Hypothalamus (tissue), 51 donors: ENCODE measurements at places on chromosomes 6 and 20.

DNA sequence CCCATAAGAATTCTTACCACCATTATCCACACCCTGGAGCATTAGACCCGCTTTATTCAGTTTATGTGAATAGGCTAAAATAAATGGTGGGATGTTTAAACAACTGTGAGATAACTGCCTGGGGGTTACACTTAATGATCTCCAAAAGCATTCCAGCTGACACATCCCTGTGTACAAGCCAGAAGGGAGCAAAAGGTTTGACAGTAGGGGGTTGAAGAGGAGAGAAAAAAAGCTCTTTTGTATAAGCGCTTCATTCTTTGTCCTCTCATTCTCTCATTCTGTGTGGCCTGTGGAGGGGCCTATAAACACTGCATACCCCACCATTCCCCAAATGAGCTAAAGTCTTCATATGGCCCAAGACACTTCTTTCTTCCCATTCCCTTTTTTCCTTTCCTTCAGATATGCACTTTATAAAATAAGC is 30.8 kb upstream of the COL21A1 start:
- no peak for DNase-seq

GRCh38 chr6:35064757-35065440 is 76.2 kb downstream of the TCP11 start:
- DNase-seq: no peak

GRCh38 chr6:143766185-143766553 is 77.0 kb upstream of the LTV1 start:
- DNase-seq: no peak

GRCh38 chr6:53322188-53323029 is 26.3 kb downstream of the ELOVL5 start:
- DNase-seq: no peak

DNA sequence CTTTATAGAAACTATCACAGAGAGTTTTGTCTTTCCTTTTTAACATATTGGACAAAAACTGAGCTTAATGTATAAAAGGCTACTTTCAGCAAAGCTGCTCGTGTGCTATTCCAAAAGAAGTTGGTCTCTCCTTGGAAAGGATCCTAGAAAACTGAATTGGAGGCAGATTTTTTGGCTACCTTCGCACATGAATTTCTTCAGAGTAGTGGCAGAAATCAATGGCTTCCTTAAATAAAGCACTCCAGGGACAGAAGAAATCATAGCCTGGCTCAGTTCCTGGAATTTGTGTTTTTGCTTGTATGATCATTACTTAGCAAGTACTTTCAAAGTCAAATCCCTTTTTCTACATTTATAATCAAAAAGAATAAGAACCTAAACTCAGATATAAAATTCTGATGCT is 780.3 kb downstream of the PHF3 start:
- DNase-seq: no peak

- DNase-seq: no peak
Measured at GRCh38 chr6:34236131-34236442, 586 bp upstream of the HMGA1 start.
